Mucosa of descending colon (tissue), 3 donors: ENCODE measurements at places on chromosomes 7 and 10. TPM values are rescaled to one million over a fixed set of nuclear protein-coding genes. Genes with fewer than 3 reads are reported as not detected.

KCNIP2 gene
- 5.9 TPM for total RNA-seq

NYAP1 gene
- 0.46 TPM for total RNA-seq

NRCAM gene
- 3.4 TPM for total RNA-seq

GNG11 gene
- total RNA-seq = 3.4 TPM

DNA sequence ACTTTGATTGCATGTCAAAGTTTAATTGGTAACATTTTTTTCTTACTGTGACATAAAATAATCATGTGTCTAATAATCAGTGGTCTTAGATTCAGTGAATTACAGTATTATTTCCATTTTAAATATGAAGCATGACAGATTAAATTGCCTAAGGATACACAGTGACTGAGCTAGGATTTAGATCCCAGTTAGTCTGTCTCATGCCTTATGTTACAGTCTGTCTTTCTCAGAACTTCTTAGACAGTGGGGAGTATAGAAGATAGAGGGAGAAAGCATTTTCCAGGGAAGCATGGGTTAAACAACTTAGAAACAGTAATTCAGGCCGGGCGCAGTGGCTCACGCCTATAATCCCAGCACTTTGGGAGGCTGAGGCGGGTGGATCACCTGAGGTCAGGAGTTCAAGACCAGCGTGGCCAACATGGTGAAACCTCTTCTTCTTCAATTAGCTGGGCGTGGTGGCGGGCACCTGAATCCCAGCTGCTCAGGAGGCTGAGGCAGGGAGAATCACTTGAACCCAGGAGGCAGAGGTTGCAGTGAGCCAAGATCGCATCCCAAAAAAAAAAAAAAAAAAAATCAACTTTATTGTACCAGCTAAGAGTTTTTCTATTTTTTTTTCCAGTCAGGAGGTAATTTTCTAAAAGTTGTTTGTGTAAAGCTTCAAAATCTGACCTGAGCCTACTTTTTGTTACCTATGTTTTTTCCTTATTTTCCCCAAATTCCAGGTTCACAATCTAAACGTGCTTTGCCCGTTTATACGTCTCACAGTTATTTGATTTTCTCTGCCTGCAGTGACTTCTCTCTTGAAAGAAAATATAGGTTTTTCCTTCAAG is 3.3 kb downstream of the CASD1 start:
- DNase-seq = peak; percentile 38

DNA sequence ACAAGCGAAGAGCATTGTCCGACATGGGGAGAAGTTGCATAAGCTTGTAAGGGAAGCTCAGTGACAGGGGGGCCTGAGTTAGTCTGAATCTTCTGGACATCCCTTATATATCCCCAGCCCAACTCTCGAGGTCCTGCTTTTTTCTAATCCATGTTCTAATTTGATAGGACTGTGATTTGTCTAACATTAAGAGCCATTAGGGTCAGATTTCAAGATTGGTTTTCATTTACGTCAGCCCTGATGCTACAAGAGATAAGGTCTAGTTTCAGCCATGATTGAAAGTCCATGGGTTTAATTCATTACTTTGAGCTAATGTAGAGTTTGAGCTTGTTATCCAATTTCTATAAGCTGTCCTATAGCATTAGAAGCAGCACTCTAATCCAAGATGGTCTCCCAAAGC is 20.3 kb downstream of the TLX1 start:
- DNase-seq = no peak

DNA sequence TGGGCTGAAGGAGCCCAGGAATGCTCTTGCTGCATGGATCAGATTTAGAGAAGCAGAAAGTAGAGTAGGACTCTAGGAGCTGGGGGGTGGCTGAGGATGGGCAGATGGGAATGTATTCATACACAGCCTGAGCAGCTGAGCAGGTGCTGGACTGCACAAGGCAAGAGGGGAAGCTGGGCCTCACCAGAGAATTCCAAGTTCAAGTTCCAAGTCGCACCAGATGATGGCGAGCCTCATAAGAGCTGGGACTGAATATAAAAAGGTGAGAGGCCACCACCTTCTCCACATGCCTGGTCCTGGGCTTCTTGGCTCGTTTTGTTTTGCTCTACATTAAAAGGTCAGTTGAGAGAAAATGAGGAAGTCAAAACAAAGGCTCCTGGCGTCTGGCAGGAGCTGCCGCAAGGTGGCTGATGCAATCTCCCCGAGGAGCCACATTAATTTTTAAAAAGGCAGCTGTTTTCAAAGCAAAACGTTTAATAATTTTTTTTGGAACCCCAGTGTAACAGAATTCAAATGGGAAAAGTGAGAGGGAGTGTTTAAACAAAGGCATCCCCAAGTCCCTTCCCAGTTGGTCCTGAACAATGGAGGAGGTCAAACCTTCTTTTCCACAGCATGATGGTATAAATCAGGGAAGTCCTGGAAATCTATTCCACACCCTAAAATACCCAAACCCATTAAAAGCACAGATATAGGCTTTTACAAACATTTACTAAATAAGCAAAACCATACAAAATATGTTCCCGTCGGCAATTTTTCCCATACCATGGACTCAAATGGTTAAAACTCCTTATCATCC is 9.5 kb downstream of the CYREN start:
- DNase-seq = no peak

- DNase-seq = peak; percentile 79
Measured at GRCh38 chr10:79063661-79064492, 4.9 kb upstream of the ZMIZ1 start.

- DNase-seq = no peak
Measured at GRCh38 chr10:33618196-33618595, 283.7 kb upstream of the NRP1 start.

DNA sequence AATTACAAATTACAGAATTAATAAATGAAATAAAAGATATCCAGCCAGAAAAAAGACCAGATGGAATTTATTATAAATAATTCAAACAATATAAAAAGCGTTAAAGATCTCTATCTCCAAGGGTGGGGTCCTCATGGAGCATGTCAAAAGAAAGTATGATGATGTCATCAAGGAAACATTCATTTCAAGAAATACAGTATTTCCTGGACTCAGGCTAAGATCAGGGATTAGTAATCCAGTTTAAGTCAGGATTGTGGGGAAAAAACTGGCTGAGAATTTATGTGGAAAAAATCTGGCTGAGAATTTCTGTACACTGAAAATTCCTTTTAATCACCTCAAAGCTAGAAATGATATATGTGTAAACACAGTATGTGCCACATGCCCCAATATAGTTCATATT is 1075.3 kb downstream of the XPNPEP1 start:
- no peak for DNase-seq

DNA sequence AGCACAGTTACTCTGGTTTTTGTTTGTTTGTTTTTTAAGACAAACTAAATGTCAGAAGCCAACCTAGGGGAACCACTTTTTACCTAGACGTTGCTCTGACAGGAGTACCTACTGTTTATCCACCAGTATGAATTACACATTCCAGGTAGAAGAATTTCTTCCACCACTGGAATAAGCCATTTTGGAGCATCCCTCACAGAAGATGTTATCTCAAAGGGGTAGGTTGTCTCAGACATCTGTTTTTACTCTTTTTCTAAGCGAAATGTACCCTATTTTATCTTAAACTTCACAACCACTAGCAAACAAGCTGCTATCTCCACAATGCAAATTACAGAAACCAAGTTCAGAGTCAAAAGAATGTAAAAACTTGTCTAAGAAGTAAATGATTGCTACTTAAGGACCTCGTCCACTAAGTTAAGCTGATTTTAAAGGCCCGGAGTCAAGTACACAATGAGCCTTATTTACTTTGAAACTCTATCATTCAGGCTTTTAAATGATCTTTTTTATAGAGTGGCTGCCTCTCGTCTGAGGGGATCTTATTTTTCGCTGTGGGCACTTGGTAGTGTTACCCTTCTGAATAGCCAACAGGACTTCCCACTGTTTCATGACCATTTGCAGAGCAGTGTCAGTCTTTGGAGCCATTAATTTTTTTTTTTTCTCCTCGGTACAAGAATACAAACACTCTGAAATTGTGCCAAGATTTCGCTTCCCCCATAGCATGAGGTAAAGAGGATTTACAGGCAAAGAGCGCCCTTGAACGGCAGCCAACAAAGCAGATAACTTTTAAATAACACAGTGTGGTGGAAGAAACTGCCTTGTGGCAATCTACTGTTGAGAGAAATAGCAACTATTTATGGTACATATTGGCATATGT is 15.7 kb upstream of the ARMC3 start:
- DNase-seq = no peak
